Effector CD8-positive, alpha-beta T cell (primary cell): ENCODE measurements at places on chromosomes 12 and 14.

DNA sequence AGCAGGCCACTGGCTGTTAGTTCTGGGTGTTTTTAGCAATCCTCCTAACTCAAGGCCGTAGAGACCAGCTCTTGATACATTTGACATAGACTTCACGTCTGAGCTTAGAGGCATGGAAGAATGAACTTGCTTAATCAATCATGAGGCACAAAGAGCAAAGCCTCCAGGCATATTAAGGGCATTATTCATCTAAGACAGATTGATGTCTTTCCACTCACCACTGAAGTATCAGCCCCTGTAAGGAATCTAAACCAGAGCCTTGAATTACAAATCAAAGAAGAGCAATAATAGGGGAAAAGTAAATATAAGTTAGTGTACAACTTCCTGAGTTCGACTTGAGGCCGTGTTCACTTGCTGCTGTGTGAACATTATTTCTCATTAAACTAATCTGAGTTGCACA lies 1470.7 kb downstream of the AACS start:
- no peak for DNase-seq

DNA sequence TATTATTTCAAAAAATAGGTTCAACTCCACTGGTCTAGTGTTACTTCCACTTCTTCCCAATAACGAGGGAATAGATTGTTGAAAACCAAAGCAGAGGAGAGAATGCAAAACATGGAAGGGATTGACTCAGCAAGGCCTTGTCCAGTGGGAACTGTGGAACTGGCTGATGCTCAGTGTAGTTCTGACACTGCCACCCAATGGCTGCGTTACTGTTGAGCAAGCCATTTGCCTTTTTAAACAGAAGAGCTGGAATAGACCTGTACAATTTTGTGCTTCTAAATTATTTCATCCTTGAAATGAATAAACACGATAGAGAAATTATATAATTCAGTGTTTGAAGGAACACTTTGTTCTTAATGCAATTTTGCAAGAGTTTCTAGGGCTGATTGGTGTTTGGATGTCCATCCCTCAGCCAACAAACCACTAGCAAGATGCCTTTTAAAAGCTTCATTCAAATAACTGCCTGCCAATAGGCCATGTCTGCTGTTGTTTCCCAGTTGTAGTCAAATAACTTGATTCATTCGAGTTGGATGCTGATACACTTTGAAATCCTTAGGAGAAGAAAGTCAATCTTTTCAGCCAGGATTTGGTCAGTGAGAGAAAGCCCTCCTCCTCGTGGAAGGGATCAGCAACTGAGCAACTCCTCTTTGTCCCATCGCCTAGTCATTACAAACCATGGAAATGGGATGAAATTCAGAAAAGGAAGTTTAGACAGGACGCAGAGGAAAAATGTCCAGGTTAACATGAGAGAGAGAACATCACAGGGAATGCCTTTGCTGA lies 7.3 kb upstream of the MGP start:
- DNase-seq = no peak

DNA sequence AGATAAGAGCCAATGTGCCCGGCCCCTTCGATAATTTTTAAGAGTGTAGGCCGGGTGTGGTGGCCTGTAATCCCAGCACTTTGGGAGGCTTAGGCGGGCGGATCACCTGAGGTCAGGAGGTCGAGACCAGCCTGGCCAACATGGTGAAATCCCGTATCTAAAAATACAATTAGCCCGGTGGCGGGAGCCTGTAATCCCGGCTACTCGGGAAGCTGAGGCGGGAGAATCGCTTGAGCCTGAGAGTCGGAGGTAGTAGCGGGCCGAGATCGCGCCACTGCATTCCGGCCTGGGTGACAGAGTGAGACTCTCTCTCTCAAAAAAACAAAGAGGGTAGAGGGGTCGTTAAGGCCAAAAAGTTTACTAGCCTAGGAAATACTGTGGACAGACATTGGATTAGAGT lies 2.6 kb downstream of the KRAS start:
- DNase-seq = no peak

DNA sequence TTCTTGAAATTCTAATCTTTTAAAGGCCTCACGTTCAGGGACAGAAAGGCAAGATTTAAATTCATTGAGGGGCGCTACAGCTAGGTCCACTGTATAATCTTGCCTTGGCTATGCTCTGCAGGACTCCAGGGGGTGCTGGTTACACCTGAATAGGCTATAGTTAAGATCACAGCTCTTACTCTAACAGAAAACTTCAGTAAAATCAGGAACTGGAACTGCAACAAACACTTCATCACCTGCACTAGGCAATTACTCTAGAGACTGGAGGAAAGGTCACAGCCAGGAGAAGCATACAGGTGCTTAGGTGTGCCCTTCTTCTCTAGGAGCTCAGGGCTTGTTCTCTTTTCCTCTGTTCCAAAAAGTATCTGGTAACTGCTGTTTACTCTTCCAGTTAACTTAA lies 20.9 kb downstream of the SLCO1C1 start:
- DNase-seq = no peak

GRCh38 chr14:59148334-59148900 lies 40.0 kb upstream of the DAAM1 start:
- no peak for DNase-seq

- DNase-seq = no peak
Measured at GRCh38 chr14:74935360-74935680, 12.3 kb upstream of the RPS6KL1 start.

- no peak for DNase-seq
Measured at GRCh38 chr12:14949631-14950030, 11.3 kb upstream of the ERP27 start.

DNA sequence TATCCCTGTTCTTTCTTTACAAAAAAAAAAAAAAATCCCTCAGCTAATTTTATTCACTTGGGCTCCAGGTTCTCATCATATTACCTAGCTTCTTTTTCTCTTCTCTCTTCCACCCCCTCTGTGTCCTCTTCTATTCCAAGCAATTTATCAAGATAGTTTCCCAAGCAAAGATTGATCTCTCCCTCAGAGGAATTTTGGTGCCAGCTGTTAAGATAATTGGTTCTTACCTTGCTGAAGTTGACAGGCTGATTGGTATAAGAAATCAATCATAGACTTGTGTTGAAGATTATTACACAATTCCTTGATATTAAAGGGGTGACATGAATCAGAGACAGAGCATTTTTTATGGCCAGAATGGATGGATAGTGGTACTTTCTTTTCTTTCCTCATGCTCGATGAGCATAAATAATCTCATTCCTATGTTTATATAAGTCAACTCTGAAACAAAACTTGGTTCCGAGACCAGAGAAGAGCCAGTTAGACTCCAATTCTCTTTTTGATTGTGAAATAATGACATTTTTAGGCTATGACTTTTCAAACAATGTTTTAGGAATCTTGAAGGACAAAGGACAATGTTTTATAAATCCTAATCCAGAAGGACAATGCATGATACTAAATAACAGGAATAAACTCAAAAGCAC lies 264.1 kb upstream of the PRKD1 start:
- no peak for DNase-seq

DNA sequence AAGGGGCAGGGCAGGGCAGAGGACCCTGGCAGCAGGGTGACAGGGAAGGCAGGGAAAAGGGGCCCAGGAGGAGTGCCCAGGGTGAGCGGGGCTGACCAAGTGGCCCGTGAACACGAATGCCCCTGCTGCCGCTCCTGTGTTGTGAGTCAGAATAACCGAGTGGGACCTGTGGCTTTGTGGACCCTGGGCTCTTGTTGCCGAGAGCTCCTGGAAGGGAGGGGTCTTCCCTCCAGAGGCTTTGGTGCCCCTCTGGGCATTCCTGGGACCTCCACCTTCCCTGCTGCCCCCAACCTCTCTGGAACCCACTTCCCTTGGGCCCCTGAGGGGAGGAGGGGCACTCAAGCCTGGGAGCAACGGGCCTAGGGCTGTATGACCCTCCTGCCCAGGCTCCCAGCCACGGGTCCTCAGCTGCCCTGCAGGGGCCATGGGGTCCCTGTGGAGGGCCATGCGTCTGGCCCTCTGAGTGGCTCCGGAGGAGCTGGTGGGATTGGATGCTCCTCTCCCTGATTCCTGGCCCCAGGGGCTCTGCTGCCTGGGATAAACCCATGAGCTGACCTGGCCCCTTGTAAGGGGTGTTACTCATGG lies 319.4 kb downstream of the TMEM121 start:
- no peak for DNase-seq

- DNase-seq = no peak
Measured at GRCh38 chr14:42872786-42873185, 1266.1 kb downstream of the LRFN5 start.

GRCh38 chr12:79920421-79921238 lies 14.3 kb downstream of the PPP1R12A start:
- no peak for DNase-seq

DNA sequence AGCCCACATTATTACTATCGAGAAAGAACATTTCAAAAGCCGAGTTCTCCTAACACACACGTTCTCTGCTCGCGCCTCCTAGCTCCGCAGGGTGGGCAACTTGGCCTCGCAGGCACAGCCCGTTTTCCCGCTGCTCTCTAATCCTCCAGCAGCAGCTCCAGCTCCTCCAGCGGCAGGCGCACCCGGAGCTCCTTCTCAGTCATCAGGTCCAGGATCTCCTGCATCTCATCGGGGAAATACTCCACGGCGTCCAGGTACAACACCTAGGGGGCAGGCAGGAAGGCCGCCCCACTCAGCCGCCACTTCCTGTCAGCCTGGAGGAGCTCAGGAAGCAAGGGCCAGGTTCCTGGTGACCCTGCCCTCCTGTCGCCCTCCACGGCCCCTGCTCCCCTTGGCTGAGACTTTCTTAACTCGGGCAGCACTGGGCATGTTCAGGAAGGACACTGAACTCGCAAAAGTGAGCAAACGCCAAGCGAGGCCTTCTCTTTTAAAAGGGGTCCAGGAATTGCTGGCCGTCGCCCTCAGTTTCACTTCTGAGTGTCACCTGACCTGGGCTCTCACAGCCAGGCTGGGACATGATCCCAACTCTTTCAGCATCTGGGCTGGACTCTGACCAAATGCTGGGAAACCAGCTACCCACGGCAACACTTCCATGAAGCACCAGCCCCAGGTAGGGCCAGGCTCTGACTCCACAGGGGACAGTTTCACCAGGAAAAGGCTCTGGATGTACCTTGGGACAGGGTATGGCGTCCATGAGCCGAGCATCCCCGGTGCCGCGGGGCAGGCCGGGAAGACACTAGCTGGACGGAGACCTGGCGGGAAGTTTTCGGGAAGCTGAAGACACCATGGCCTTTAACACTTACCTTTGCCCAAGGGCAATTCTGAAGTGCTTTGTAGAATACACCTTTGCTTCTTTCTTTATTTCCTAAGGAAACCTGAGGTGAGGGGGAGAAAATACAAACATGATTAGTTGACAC lies 22.1 kb downstream of the PSMC1 start:
- no peak for DNase-seq

GRCh38 chr12:123763093-123763492 lies 992 bp downstream of the DNAH10 start:
- no peak for DNase-seq

DNA sequence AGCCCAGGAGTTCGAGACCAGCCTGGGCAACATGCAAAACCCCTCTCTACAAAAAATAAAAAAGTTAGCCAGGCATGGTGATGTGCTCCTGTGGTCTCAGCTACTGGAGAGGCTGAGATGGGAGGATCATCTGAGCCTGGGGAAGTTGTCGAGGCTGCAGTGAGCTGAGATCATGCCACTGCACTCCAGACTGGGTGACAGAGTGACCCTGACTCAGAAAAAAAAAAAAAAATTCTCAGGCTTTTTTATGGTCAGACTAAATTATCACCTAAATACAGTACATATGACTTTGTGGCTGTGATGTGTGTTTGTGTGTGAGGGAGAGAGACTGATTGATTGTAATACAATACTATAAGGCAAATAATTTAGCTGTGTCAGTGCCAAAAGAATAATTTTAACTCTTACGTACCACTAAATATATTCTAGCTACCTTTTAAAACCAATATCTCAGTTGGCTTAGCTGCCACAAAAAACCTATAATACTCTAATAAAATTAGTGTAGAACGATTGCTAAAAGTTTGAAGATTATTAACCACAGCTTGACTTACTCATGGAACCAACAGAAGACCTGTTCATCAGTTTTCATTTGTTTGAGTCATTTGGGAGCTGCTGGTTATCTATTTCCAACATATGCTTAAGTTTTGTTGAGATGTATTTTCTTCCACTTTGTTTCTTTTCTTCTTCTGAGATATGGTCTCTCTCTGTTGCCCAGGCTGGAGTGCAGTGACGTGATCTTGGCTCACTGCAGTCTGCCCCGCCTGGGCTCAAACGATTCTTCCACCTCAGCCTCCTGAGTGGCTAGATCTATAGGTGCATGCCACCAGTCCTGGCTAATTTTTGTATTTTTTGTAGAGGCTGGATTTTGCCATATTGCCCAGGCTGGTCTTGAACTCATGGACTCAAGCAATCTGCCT lies 58.0 kb downstream of the DIP2B start:
- DNase-seq = no peak

- DNase-seq = no peak
Measured at GRCh38 chr14:100534528-100535286, 52.5 kb downstream of the BEGAIN start.

DNA sequence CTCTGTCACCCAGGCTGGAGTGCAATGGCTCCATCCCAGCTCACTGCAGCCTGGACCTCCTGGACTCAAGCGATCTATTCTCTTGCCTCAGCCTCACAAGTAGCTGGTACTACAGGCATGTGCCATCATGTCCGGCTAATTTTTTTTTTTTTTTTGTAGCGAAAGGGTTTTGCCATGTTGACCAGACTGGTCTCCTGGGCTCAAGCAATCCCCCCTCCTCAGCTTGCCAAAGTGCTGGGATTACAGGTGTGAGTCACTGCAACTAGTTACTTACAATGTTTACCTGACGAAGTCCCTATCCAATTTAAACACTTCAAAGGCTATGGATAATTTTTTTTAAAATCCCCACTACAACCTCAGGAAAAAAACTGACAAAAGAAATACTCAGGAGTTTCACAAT lies 1.8 kb downstream of the KRR1 start:
- no peak for DNase-seq

- no peak for DNase-seq
Measured at GRCh38 chr14:55373784-55374705, 37.6 kb downstream of the ATG14 start.

GRCh38 chr12:27981874-27982273 lies 9.3 kb upstream of the PTHLH start:
- DNase-seq = no peak

DNA sequence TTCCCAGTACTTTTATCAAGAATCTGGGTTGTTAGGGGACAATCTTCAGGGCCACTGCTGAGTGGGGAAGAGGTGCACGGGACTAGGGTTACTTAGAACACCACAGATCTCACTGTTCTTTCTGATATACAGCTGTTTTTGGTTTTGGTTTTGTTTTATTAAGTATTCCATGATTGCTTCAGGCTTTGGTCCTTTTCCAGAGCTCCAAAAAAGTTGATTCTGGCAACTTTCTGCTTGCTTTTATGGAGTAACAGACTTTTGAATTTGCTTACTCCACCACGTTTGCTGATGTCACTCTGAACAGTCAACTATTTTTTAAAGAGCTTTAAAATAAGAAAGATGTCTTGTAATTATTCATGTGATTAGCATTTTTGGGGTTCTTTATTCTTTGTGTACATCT lies 368.1 kb upstream of the FOXG1 start:
- no peak for DNase-seq

GRCh38 chr12:24227551-24227950 lies 278.1 kb upstream of the SOX5 start:
- no peak for DNase-seq

GRCh38 chr12:20822415-20822814 lies 11.9 kb downstream of the SLCO1B3 start:
- no peak for DNase-seq
